Esophagus squamous epithelium (tissue), 5 donors: ENCODE measurements at places on chromosomes 11 and 22.
A peak's percentile ranks its signal among the peaks of the same experiment; 100 is the strongest.

- no peak for DNase-seq
Measured at GRCh38 chr11:64529559-64530520, 61.2 kb upstream of the SLC22A12 start.

GRCh38 chr11:95556011-95556341, 233.6 kb downstream of the FAM76B start:
- no peak for DNase-seq

- no peak for DNase-seq
Measured at GRCh38 chr11:92458486-92458885, 233.9 kb downstream of the FAT3 start.

- DNase-seq, result no peak
Measured at GRCh38 chr11:123454060-123454651, 24.1 kb downstream of the GRAMD1B start.

DNA sequence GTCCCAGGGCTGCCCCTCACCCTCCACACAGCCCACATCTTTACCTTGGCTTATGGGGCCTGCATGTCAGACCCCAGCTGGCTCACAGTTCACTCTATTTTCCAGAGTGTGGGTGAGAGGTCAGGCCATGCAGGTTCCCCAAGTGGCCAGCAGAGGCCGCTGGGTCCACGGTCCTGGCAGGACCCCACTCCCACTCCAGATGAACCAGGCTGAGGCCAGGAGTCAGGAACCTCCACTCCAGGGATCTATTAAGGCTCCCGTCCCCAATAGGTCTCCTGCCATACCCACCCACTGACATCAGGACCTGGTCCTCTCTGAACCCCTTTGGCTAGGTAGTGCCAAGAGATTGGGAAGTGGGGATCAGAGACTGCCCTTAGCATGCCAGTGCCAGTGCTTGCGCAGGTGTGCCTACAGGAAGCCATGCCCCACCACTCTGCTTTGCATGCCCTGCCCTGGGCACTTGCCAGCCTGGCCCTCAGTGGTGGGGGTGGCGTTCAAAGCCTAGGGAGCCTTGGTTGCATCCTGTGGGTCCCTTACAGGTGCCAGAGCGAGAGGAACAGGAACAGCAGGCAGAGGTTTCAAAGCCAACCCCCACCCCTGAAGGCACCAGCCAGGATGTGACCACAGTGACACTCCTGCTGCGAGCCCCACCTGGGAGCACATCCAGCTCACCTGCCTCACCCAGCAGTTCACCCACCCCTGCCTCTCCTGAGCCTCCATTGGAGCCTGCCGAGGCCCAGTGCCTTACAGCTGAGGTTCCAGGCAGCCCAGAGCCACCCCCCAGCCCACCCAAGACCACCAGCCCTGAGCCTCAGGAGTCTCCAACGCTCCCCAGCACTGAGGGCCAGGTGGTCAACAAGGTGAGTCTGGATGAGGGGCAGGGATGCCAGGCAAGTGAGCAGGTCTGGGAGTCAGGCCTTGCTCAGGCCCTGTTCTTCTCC, 8.3 kb downstream of the SMTN start:
- DNase-seq, result no peak

DNA sequence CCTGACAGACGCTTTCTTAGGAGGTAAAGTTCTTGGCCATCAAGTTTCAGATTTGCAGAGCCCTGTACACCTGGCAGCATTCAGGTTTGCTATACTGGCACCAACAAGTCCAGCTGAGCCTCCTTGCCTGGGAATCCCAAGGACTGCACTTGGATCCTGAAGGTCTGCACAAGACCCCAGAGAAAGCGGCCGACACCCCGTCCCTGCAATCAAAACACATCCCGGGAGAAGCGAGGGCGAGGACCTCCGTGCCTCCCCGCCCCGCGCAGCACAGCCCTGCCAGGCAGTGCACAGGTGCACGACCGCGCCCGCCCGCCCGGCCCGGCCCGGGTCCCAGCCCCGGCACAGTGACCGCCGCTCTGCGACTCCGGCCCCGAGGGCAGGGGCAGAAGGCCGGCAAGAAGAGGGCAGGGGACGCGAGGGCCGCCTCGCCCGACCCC, 559 bp downstream of the MRTFA start:
- no peak for DNase-seq

DNA sequence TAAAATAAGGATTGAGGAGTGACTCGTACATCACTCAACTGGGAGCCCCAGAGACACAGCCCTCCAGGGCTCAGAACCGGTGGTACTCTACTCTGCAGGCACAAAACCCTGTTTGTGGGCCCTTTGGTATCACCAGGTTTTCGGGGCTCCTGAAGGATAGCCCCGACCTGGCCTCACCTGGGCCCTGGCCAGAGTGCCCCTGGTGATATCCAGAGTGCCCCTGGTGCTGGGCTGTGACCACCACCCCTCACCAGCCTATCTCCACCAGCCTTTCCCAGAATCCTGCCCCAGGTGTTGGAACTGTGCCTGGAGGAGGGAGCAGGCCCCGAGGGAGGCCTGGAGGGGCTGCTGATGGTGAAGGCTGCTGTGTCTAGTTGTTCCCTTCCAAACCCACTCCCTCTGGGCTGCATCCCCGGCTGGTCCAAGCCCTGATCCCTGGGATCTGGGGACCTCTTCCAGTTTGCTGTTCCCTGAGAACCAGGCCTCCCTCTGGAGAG, 2.2 kb upstream of the GGT5 start:
- no peak for DNase-seq

GRCh38 chr11:119921571-119921970, 192.6 kb upstream of the NECTIN1 start:
- no peak for DNase-seq

DNA sequence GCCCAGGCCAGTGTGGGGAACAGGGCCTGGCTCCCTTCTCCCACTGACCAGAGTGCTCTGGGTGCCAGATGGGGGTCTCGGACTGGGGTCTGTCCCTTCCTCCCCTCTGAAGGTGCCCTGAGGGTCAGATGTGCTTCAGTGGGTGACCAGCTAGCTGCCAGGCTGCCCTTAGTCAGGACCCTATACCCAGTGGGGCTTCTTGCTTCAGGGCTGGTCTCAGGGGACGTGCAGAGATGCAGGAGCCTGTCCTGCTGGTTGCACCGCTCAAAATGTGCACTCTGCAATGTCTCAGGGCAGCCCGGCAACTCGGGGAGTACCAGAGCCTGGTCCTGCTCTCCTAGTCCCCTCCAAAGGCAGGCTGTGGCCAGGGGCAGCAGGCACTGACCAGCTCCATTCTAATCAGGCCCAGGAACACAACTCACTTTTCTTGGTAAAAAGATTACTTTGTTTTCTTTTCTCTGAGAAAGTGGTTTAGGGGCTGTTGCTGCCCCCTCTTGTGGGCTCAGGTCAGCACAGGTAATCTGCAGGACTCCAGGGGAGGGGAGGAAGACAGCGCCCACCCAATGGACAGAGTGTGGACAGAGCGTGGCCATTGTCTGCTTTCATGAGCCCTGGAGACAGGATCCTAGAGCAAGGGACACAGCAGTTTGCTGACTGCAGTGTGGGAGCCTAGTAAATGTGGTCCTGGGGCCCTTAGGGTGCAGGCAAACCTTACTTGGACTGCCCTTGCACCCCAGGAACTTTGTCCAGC, 80.9 kb downstream of the MED15 start:
- no peak for DNase-seq

- DNase-seq, result no peak
Measured at GRCh38 chr11:57131080-57131790, 50.5 kb upstream of the LRRC55 start.

DNA sequence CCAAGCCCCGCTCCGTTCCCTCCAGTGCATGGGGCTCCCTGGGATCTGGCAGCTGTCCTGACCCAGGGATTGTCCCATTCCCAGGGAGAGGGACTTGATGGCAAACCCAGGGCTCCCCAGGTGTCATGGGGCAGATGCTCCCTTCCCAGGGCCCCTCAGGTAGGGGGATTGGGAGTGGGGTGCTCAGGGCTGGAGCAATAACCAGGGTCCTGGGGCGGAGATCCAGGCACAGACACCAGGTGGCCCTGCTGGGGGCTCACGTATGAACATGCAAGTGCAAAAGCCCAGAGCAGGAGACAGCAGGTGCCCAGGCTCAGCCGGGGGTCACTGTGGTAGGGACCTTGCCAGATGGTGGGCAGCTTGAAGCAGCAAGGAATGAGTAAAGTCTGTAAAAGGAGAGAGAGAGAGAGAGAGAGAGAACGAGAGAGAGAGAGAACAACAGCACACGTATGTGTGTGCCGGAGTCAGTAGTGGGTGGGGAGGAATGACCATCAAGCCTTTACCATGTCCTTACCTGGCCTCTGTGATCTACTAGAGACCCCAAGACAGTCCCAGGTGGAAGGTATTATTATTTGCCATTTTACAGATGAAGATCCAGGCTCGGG, 19.3 kb upstream of the MPPED1 start:
- no peak for DNase-seq

- DNase-seq, result no peak
Measured at GRCh38 chr22:38947321-38948140, 9.9 kb upstream of the APOBEC3A start.

- no peak for DNase-seq
Measured at GRCh38 chr11:7536100-7536499, 22.3 kb downstream of the PPFIBP2 start.

GRCh38 chr11:70000228-70000627, 77.9 kb upstream of the ANO1 start:
- no peak for DNase-seq

GRCh38 chr22:36659762-36660509, 43.6 kb downstream of the CACNG2 start:
- DNase-seq, result peak; percentile 25

- DNase-seq, result no peak
Measured at GRCh38 chr11:65065851-65066250, 7.5 kb upstream of the NAALADL1 start.

GRCh38 chr22:49150801-49151221, 676.9 kb downstream of the BRD1 start:
- DNase-seq, result no peak

GRCh38 chr22:18996376-18996900, 60.3 kb upstream of the PRODH start:
- DNase-seq, result no peak

DNA sequence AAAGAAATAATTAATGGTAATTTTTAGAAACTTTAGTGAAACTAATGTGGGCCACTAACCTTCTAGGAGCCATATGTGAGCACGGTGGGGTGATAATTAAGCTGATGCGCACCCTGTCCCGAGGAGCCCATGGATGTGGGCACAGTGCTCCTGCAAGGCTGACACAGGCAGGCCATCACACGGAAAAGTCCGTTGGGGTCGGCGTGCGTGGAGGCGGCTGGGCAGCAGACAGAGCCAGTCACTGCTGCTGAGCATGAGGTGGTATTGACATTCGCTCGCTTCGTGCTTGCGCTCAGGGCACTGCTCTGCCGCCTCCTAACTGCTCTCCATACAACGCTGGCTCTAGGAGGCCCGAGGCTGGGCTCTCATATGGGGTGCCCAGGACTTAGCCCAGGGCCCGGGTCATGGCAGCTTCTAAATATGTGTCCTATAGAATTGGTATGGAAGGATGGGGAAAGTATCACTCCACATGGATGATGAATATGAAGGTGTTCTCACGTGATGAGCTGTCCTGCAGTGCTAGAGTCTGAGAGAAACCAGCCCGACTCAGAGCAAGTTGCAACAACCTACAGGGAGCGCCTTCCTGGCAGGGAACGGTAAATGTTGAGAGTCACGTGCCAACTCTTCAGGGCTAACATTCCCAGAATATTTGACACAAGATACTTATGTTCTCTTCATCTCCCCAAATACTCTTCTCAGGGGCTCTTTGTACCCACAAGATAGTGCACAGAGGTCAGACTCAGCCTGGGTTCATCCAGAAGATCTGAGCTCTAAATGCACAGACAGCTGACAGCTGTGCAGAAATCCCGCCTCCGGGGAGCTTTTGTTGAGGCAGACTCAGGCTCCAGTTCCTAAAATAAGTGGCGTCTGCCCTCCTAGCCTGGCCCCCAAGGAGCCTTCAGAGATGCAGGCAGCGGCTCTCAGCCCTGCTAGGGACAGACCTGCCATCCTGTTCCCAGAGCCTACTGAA, 50.6 kb upstream of the ARFGAP3 start:
- DNase-seq, result no peak

GRCh38 chr11:6646576-6646917, 9.1 kb downstream of the DCHS1 start:
- DNase-seq, result no peak

GRCh38 chr11:61108847-61109585, 6.7 kb downstream of the CD5 start:
- DNase-seq, result no peak

- no peak for DNase-seq
Measured at GRCh38 chr22:28115426-28115825, 196.4 kb upstream of the PITPNB start.

DNA sequence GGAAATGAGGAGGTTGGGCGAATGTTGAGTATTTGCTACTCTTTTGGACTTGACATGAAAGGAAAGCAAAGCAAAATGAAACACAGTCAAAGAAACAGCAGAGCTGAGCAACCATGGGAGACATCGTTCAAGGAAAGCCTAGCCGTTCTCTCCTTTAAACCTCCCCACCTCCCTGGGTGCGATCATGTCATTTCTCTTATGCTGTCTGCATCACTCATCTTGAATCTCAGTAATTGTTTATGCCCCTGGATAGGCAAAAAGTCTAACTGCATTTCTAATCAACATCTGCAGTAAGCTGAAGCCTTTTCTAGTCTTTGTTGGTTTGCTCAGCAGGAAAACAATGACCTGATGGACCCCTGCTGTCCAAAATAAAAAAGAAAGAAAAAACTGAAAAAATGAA, 107.0 kb downstream of the MSANTD4 start:
- DNase-seq, result no peak

DNA sequence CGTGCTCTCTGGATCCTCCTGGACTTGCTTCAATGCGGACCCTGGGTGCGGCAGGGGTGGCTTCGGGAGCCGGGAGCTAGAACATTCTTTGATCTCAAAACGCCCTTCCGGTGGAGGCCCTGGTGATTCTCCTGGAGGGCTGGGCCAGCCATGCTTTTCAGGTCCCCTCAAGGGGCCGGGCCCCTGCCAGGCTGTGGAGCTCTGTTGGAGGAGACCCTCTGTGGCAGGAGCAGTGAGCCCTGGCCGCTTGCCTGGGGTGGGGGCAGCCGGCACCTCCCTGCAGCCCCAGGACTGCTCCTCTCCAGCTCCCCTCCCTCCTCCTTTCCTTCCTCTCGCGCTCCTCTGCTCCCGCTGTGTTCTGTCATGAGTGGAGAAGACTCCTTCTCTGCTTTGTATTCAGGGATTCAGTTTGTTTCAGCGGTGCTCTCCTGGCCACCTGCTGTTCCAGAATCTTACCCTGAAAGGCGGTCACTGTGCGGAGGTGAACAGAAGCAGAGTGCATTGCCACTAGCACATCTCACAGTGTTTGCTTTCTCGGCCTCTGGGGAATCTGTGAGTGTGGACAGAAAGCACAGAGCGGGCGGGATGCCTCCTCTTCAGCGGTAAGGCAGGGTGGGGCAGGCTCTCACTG, 289.1 kb downstream of the TBC1D22A start:
- DNase-seq, result no peak

GRCh38 chr11:83744620-83745192, 458.5 kb upstream of the CCDC90B start:
- no peak for DNase-seq

GRCh38 chr22:22410121-22410520, 98.4 kb downstream of the ZNF280B start:
- no peak for DNase-seq

GRCh38 chr11:115126515-115127208, 377.6 kb downstream of the CADM1 start:
- no peak for DNase-seq
